ENCODE measurements at places on chromosomes 12 and 14. TPM values are rescaled to one million over a fixed set of nuclear protein-coding genes. Genes with fewer than 3 reads are reported as not detected.

DIP2B gene
- 27.5 TPM for total RNA-seq

SELPLG gene
- total RNA-seq = 0.27 TPM

KRT72 gene
- not detected for total RNA-seq

MIPOL1 gene
- 17.5 TPM for total RNA-seq

PLEKHD1 gene
- under 0.01 TPM for total RNA-seq

KRT2 gene
- total RNA-seq = not detected

ZC2HC1C gene
- total RNA-seq = 0.90 TPM

ACSM4 gene
- total RNA-seq = not detected

LRRC10 gene
- not detected for total RNA-seq

LETMD1 gene
- total RNA-seq = 23.9 TPM

EXOC5 gene
- 47.9 TPM for total RNA-seq

LBHD2 gene
- not detected for total RNA-seq

P2RX2 gene
- total RNA-seq = not detected

TMPRSS12 gene
- not detected for total RNA-seq

FGF23 gene
- not detected for total RNA-seq

ZDHHC22 gene
- not detected for total RNA-seq

ABCD2 gene
- not detected for total RNA-seq

CLMN gene
- 2.5 TPM for total RNA-seq

PLEKHG7 gene
- not detected for total RNA-seq

DTD2 gene
- 22.2 TPM for total RNA-seq

PLBD1 gene
- total RNA-seq = 0.09 TPM

SERPINA12 gene
- total RNA-seq = not detected

C12orf56 gene
- under 0.01 TPM for total RNA-seq

BCL11B gene
- 0.09 TPM for total RNA-seq

KRT85 gene
- not detected for total RNA-seq

PTCSC3 gene
- total RNA-seq = not detected

TBX5 gene
- 0.19 TPM for total RNA-seq

TTC8 gene
- total RNA-seq = 9.3 TPM

WNT5B gene
- 0.27 TPM for total RNA-seq

SYCP3 gene
- 0.09 TPM for total RNA-seq

SPTB gene
- total RNA-seq = under 0.01 TPM

ADCY4 gene
- total RNA-seq = 37.2 TPM

CBLN3 gene
- 1.3 TPM for total RNA-seq

TMED10 gene
- 155 TPM for total RNA-seq

FAM181A gene
- total RNA-seq = not detected

Data from endothelial cell of coronary artery (primary cell).